ENCODE measurements at places on chromosomes 16 and 17. TPM values are rescaled to one million over a fixed set of nuclear protein-coding genes. Genes with fewer than 3 reads are reported as not detected.

DNA sequence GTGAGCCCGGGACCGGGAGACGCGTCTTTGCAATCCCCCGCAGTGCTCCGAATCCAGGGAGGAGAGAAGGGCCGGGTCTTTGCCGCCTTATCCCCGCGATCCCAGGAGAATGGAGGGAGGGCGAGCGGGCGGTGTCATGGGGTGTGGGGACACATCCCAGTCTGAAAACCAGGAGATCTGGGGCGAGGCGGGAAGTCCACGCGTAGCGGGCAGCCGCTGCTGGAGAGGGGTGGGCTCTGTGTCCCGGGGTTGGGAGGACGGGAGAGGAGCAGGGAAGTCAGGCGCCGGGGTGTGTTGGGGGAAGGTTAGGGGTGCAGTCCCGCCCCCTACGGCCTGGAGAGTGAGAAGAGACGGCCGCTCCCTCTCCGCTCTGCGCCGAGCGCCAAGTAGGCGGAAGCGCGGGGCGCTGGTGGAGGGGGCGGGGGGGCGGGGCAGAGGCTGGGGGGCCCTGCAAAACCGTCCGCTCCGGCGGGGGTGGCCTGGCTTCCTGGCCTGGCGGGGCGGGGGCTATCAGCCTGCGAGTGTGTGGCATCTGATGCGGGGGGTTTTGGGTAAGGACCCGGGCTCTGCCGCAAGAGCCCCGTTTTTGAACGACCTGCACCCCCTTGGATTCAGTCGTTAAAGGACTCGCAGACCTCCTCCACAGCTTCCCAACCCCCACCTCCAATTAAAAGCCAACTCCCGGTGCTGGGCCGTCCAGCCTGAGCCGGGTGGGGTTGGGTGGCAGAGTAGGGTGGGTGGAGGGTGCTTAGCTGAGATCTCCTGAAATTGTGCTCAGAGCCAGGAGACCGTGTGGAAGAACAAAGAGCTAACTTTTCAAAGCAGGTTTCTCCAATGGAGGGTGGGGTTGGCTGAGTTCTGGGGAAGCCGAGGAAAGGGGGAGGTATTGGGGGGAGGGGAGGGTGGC is 654 bp downstream of the LASP1 start:
- peak; percentile 89 for DNase-seq

- no peak for DNase-seq
Observed at GRCh38 chr16:3564130-3564888, 12.9 kb downstream of the NLRC3 start.

DNA sequence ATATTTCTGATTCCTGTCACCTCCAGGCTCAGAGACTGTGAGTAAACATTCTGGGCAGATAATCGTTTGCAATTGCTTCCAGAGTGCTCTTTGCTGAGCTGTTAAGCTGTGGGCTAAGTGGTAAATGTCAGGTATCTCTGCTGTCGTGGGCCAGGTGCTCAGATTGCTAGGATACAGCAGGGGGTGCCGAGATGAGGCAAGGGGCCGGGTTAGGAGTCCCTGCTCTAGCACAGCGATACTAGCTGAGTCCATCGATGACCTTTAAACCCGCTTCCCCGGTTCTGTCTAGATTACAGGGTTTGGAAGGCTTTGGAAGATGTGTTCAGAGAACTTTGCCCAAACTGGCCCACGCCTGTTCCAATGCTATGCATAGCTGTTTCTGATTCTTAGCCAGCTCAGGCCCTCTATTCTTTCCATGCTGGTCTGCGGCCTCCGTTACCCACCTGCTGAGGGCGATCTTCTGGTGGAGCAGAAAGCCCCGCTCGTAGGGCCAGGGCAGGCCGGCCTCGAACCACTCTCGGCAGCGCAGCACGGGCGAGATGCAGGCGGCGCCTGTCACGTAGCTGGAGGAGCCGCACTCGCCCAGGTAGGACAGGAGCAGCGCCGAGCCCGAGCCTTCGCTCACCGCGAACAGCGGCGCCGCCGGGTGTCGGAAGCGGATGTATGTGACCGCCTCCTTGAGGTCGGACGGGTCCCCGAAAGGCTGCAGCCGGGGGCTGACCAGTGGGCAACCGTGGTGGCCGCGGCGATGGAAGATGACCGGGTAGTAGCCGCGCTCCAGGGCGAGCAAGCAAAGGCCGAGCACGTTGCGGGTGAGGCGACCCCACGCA is 979 bp downstream of the ABHD15 start:
- DNase-seq = peak; percentile 81

GRCh38 chr17:61054436-61054835 is 345.2 kb upstream of the TBX2 start:
- no peak for DNase-seq

The PRRT2 gene
- total RNA-seq = 0.85 TPM

The GAS7 gene
- 2.1 TPM for total RNA-seq

The TEKT3 gene
- not detected for total RNA-seq

Data from activated CD8-positive, alpha-beta memory T cell treated with anti-CD3 and anti-CD28 coated beads, Interleukin-2, amount 10 ng/mL, durations not matched to agents 7 days and 5 days (primary cell).